ENCODE measurements at places on chromosomes 16 and 17.

DNA sequence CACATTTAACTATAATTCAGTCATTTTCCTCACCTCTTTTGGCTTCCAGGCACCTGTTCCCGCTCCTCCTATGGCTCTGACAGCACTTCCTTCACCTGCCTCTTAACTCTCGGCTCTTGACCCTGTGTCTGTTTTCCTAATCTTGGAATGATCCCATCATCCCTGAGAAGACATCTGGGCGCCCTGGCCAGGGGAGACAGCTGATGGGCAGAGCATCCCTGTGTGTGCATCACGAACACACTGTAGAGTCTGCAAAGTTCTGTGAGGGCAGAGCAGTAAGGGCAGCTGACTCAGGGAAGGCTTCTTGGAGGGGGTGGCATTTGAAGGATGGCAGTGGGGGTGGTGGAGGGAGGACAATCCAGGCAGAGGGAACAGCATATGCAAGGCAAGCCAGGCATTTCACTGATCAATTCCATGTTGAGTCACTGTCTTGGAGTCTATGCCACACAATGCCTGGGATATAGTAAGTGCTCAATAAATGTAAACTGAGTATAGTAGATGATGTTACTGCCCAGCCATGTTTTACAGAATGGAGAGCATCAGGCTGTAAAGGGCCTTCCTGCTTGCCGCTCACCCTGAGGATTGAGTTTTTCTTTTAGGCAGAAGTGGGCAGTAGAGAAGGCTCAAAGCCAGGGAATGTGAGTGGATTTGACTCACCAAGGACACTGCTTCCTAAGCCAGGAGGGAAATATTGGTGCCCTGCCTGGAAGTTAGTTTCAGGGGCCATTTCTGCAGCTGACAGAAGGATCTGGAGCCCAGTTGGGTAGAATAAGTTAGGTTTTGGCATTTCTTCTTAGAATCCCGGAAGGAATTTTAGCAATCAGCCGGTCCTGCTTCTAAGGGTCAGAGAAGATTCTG, 5.8 kb upstream of the RAB11FIP4 start:
- no peak for DNase-seq

- no peak for DNase-seq
These were observed 33.0 kb downstream of the USP10 start for GRCh38 chr16:84732674-84733352.

DNA sequence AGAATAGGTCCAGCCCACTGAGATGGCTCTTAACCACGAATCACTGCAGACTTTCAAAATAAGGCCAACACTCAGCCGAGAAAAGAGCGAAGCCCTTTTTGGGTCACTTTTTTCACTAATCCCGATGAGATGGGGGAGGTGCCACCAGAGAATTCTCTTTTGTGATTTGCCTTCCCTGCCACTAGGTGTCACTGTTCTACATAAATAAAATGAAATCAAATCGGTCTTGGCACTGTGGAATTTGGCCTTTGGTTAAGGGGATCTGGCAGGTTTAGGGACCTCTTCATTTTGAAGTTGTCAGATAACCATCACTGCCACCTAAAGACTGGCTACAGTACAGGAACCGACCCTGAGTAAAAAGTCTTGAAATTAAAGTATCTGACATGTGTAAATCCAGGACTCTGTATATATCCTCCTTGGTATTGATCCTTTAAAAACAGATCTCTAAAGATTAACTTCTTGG, 147.0 kb downstream of the HS3ST4 start:
- DNase-seq, result no peak

DNA sequence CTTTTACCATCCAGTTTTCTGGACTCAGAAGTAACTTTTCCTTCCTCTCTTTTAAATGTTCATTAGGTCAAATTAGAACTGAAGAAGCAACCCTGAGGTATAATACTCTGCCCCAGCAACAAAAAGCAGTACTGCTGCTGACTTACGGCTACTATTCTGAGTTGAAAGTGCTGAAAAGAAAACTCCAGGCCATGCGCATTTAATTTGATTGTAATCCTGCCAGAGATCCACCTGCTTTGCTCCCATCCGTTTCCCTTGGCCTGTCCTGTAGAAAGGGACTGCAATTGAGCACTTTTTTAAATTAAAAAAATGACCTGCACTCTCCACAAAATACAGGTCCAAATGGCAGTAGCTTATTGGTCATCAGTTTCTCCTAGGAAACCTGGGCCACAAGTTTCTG, 61.6 kb downstream of the PITPNC1 start:
- DNase-seq, result no peak

DNA sequence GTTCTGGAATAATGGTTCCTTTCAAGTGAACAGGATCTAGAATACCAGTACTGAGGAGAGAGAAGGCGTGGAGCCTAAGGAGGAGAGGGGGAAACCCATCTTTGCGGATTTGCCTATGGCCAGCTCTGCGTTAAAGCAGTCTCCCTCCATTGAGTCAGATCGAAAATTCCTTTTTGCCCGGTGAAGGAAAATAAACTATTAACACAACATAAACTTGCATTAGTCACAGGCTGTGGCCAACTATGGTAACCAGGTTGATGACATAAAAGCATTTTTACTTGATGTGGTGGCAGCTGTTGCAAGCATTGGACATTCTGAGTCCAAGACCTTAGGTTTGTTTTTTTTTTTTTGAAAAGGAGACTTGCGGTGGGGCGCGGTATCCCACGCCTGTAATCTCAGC, 8.9 kb downstream of the LDAF1 start:
- no peak for DNase-seq

DNA sequence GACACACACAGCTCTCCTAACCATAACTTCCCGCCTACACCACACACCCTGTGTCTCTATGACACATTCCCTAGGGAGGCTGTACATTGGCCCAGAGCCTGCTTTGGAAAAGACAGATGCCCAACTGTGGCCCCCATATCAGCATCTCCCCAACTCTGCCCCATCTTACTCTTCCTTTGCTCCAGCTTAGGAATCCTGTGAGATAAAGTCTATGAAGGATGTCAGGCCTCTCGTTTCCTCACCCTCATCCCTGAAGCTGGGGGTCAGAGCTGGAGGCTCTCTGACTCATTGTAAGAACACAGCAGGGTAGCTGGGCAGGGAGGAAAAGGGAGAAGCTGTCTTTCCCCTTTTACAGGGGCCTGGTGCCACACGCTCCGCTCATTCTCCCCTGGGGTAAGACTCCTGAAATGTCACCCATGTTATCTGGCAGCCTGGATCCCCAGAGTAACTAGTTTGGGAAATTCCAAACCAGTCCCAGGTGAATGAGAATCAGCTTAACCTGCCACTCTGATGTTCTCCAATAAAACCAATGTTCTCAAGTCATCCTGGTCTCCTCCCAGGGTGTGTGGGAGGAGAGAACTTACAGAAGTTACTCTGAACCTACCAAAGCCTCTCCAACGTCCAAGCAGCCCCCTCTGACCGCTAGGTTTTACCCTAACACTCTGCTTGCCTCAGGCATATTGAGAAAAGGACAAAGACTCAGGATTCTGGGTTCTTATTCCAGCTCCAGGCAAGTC, 2.8 kb downstream of the RAPGEFL1 start:
- DNase-seq, result no peak

Data from stimulated activated CD8-positive, alpha-beta memory T cell treated with anti-CD3 and anti-CD28 coated beads, Interleukin-4, amount 100 ng/mL, for 4 hours (primary cell).